ENCODE measurements at places on chromosomes 1 and 21. TPM values are rescaled to one million over a fixed set of nuclear protein-coding genes. Genes with fewer than 3 reads are reported as not detected.

DNA sequence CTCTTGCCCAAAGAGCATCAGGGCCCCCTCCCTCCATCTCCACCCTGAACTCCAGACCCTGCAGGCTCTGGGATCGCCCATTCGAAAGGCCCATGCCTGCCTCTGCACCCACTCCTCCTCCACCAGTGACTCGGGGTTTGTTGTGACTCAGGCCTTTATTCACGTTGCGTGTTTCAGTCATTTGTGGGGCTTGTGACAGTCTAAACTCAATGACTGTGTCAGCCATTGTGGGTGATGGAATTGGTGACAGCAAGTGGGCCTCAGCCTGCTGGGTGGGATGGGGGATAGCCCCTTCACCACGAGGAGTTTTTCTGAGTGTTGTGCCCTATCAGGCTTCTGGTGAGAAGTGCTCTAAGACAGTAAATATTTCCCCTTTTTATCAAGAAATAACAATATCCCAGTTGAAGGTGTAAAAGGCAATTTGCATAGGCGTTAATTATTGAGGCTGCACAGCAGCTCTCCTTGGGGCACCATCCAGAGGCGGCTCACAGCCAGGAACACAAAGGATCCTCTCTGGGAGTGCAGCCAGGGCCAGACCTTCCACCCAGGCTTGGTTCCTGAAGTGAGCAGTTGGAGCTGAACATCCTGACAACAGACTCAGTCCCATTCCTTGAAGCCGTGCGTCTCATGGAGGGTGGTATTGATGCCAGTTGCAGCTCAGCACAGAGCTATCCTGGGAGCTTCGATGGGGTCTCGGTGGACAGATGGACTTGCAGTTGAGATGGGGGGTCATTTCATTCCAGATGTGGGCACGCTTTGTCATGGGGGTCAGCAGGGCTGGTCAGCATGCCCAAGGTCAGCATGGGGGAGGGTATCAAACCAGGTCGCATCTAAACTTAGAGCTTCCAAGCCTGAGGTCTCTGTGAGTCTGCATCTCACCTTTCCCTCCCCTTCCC lies 135.6 kb upstream of the CACNA1E start:
- H3K4me3 ChIP-seq = no peak overlapping the region
- H3K27ac ChIP-seq = no peak overlapping the region
- no peaks in the 10 kb centered on the region for H3K27me3 ChIP-seq
- DNase-seq = no peak
- no peaks in the 10 kb centered on the region for H3K36me3 ChIP-seq
- H3K4me1 ChIP-seq = no peaks in the 10 kb centered on the region

GRCh38 chr1:206925106-206925736 lies 3.5 kb upstream of the FCMR start:
- peaks cover 56% of the 10 kb centered on the region for H3K4me1 ChIP-seq
- H3K36me3 ChIP-seq = no peaks in the 10 kb centered on the region
- DNase-seq = peak; percentile 42
- no peaks in the 10 kb centered on the region for H3K27me3 ChIP-seq

DNA sequence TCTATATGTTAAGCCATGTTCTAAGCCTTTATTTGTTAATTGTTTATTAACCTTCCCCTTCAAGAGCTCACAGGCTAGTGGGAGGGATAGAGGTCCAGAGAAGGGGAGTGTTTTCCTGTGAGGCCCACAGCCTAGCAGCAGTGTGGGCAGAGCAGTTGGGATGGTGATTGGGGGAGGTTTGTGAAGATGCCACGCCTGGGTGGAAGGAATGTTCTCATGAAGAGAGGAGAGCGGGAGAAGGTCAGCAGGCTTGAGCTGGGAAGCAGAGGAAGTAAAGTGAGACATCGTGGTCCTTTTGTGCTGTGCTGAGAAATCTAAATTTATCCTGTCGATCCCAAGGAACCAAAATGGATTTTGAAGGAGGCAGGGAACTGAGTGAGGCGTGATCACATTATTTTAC lies 42.6 kb downstream of the TRAPPC10 start:
- no peak for DNase-seq
- no peak overlapping the region for H3K27ac ChIP-seq
- H3K4me1 ChIP-seq = peaks cover 23% of the 10 kb centered on the region
- no peaks in the 10 kb centered on the region for H3K27me3 ChIP-seq
- peaks cover 59% of the 10 kb centered on the region for H3K36me3 ChIP-seq

Gene ALX3
- not detected for total RNA-seq

DNA sequence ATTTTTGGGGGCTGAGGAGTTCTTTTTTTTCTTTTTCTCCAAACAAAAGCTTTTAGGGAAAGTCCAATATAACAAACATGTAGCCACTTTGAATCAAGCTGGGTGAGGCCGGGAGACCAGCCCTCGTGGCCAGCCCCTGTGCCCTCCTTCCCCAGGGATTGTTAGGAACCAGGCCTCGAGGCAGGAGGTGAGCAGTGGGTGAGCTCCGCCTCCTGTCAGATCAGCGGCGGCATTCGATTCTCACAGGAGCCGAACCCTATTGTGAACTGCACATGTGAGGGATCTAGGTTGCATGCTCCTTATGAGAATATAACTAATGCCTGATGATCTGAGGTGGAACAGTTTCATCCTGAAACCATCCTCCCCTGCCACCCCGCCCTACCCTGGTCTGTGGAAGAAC lies 41.8 kb upstream of the TTC22 start:
- no peak for DNase-seq
- no peak overlapping the region for H3K27ac ChIP-seq
- no peaks in the 10 kb centered on the region for H3K4me1 ChIP-seq

DNA sequence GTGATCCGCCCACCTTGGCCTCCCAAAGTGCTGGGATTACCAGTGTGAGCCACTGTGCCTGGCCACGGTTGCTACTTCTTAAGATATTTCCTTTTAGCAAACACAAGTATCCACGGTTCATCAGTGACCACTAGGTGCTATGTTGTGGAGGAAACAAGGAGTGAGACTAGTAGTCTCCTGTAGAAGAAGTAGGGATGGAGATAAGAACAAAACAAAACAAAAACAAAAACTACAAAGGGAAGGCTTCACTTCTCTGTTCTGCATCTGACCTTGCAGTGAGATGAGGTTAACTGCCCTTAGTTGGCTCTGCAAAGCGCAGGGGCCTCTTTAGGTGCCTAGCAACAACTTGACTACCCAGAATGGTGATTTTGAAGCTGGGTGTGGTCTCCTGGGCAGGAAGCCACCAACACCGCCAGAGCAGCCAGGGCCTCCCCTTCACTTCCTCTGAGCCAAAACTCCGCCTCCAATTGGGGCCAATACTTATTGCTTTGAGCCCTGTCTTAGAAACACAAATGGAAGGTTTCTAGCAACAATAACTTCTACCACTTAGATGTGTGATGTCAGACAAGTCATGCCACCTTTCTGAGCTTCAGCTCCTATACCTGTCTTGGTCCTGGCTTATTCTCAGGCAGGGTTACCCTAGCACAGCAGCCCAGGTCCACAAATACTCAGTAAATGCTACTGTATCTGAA lies 12.8 kb upstream of the CDC42 start:
- peak overlapping the region; percentile 86 for H3K27ac ChIP-seq
- peak overlapping the region; percentile 53 for H3K4me3 ChIP-seq
- no peaks in the 10 kb centered on the region for H3K27me3 ChIP-seq
- H3K36me3 ChIP-seq = no peaks in the 10 kb centered on the region
- peak; percentile 98 for DNase-seq

DNA sequence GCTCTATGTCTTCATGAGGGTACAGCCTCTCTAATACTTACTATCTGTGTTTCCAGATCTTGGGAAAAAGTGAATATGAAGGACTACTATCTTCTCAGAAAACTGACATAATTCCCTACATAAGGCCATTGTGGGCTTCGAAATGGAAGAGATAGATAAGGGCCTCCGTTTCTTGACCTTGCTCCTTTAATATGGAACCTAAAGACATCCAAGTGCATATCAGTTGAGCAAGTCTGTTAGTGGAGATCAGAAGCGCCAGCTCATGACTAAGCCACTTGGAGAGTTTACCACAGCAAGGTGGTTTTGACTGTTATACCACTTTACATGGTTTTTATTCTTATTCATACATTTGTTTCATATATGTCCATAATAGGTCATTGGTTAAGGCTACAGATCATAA lies 35.3 kb upstream of the FCER1A start:
- H3K36me3 ChIP-seq = no peaks in the 10 kb centered on the region
- no peak for DNase-seq
- no peak overlapping the region for H3K4me3 ChIP-seq
- peaks cover 4% of the 10 kb centered on the region for H3K4me1 ChIP-seq

DNA sequence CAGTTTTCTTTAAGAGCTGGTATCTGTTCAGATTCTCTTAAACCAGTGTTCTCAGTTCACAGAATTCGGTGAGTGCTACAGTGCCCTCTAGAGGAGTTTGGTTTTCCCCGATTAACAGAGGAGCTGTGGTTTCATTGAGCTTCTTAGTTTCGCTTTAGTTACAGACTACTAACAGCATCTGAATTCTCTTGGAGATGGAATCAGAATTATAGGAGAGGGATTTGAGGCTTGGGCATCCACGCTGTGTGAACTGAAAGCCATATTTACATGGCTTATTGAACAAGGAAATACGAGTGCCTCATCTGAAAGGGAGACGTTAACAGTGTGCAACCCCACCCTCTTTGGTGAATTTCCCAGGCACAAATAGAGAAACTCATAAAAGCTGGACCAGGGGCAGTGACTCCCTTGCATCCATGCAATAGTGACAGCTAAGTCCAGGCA lies 202.0 kb downstream of the USH2A start:
- DNase-seq = no peak
- H3K36me3 ChIP-seq = no peaks in the 10 kb centered on the region
- no peaks in the 10 kb centered on the region for H3K4me1 ChIP-seq
- no peak overlapping the region for H3K27ac ChIP-seq
- no peaks in the 10 kb centered on the region for H3K27me3 ChIP-seq

DNA sequence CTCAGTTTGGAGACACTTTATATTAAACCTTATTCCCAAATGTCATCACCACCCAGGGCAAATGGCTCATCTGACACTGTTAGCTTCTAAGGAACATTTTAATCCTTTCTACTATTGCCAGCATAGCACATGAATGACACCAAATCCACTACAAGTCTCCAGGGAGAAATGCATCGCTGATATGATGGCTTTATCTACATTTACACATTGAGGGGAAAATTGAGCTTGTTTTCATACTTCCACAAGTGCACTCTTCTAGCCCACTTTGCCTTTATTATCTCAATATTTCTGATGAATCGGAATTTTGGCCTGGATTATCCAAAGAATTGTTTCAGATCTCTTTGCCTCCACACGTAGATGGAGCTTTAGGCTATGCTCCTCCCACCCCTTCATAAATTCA lies 75.4 kb downstream of the RUNX1 start:
- DNase-seq = no peak
- H3K4me1 ChIP-seq = peaks cover 84% of the 10 kb centered on the region
- no peaks in the 10 kb centered on the region for H3K27me3 ChIP-seq
- peak overlapping the region; percentile 37 for H3K27ac ChIP-seq
- no peaks in the 10 kb centered on the region for H3K36me3 ChIP-seq

Gene AK5
- total RNA-seq = 17.0 TPM

DNA sequence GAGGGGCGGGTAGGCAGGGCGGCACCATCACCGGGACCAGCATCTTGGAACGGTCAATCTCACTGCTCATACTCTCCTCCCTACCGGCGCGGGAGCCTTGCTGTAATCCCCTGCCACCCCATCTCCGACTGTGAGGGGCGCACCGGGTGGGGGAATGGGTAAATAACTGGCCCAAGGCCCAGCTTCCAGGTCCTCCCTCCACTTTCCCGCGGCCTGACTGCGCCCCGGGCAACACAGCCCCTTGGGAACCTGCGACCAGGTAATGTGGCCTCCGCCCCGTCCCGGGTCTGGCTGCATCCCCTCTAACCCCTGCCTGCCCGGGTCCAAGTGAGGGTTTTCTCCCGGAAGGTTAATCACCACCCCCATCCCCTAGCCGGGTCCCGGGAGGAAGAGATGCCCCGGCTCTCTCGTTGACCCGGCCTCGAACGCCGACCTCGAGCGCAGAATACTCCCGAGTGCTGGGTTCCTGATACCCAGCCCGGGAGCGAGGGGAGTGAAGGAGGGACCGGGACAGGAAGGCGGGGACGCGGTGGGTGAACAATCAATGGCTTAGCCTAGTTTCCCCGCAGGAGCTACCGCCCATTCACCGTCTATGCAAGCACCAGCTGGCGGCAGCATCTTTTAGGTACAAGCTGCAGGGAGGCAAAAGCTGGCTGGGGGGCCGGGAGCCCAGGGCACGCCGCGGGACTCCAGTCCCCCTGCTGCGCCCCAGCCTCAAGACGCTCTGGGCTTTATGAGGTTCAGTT lies 5.9 kb upstream of the LHX9 start:
- H3K4me3 ChIP-seq = no peak overlapping the region
- H3K4me1 ChIP-seq = peaks cover 69% of the 10 kb centered on the region
- H3K36me3 ChIP-seq = no peaks in the 10 kb centered on the region
- no peak for DNase-seq

DNA sequence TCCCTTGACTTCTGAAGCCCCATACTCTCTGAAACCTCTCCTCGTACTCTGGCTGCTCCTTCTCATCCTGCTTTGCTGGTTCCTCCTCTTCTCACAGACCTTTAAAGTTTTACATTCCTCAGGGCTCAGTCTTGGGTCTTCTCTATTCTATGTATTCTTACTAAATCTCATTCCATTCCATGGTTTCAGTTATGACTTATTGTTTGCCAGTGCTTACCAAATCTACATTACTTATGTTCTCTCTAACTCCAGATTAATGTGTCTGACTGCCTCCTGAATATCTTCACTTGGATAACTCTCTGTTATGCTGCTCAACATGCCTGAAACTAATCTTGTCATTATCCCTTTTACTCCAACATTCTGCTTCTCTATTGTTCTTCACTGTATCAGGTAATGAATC lies 5.4 kb upstream of the SLC35D1 start:
- no peaks in the 10 kb centered on the region for H3K27me3 ChIP-seq
- H3K36me3 ChIP-seq = no peaks in the 10 kb centered on the region
- no peaks in the 10 kb centered on the region for H3K4me1 ChIP-seq
- no peak overlapping the region for H3K4me3 ChIP-seq

DNA sequence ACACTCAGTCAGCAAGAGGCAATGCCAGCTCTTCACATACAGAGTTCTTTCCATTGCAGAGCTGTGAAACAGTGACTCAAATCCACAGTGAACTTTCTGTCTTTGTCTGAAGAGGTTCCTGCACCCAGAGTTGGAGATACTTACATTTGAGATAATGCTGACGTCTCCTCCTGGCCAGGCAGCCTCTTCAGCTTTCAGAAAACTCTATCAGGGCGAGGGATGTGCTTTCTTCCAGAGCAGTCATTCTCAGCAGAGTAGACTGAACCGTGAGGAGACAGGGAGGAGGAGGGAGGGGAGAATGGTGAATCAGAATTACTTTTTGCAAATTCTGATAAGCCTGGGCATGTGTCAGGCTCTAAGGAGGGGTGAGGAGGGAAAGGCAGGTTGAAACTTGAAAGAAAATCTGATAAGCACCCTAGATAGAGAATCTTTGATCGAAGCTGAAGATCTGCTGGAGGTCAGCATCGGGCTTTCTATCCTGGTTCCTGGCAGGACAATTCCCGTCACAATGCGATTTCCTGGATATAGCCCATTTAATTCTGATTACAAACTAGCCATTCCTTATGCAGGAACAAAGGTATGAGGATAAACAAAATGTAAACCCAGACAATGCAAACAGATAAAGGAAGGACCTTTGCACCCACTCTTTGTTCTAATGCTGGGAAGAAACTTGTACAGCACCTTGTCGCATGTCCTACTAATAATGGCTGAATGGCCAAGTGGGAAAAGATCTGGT lies 18.9 kb upstream of the NID1 start:
- no peak overlapping the region for H3K27ac ChIP-seq
- H3K36me3 ChIP-seq = no peaks in the 10 kb centered on the region
- H3K27me3 ChIP-seq = no peaks in the 10 kb centered on the region
- H3K4me3 ChIP-seq = no peak overlapping the region
- no peak for DNase-seq
